ENCODE measurements at places on chromosomes 13 and 19. TPM values are rescaled to one million over a fixed set of nuclear protein-coding genes. Genes with fewer than 3 reads are reported as not detected.
A peak's percentile ranks its signal among the peaks of the same experiment; 100 is the strongest.

GPC5 gene
- total RNA-seq, result not detected

DNA sequence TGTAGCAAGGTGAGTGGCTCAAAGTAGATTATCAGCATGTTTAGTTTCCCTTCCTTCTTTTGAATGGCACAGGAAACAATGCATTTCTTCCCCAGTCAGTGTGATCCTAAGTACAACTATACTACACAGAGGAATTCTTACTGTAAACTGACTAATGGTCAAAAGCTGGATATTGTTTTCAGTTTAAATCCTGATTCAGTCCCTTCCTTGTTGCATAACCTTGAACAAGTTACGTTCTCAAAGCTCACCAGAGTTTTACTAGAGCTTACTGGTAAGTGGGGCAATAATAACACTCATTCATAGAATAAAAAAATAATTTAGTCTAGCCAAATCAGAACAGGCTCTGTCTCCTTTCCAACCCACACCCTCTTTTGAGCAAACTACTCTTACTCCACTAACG lies 180.1 kb downstream of the POSTN start:
- no peak for DNase-seq

PDS5B gene
- total RNA-seq, result 13.9 TPM

DNA sequence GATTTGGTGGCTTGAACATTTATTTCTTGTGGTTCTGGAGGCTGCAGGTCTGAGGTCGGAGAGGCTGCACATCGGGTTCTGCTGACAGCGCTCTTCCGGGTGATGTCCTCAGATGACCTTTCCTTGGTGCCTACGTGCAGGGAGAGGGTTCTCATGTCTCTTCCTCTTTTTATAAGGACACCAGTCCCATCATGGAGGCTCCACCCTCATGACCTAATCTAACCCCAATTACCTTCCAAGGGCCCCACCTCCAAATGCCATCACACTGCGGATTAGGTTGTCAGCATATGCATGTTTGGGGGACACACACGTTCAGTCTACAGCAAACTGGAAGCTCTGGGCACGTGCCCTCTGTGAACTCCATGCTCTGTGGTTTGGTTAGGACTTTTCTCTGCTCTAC lies 338.6 kb downstream of the FGF9 start:
- DNase-seq, result no peak

DNA sequence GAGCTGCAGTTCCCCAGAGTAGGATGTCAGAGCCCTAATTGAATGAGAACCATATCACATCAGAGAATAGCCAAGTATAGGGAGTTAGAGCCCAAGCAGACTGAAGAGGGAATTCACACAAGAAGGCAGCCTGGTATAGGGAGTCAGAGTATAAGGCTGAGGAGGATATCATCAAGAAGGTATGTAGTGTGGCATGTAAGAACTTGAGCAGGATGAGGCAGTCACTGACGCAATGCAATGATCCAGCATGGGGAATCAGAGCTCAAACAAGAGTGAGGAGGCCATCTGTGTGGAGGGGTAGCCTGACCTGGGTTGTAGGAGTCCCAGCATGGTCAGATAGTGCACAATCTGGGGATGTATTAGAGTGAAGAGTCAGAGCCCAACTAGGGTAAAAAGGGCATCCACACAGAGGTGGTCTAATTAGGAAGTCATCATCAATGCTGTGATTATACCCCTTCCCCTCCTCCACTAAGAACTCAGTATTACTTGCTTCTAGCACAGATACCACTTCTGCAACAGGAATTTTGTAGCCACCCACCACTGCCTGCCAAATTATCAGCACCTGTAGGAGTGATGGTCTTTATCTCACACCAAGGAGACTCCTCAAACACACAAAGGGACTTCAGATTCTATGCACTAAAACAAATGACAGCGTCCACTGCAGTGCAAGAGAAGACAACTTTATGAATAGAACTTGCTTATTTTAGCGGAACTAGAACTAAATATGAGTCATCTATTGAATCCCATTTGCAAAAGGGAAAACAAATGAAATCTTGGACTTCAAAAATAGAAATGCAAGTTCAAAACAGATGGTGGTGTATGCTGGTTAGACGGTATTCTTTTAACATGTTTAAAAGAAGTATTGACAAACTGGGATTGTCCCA lies 107.2 kb downstream of the FNDC3A start:
- DNase-seq, result no peak

DNA sequence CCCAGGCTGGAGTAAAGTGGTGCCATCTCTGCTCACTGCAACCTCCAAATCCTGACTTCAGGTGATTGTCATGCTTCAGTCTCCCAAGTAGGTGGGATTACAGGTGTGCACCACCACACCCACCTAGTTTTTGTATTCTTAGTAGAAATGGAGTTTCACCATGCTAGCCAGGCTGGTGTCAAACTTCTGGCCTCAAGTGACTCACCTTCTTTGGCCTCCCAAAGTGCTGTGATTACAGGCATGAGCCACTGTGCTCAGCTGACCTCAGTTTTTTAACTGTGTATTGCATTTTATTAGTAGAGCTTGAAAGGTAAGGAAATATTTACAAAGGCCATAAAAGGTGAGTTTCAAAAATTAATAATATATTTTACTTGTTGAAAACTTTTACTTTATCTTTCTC lies 2.3 kb downstream of the ZNF726 start:
- peak; percentile 18 for DNase-seq

ZNF99 gene
- total RNA-seq, result not detected

- no peak for DNase-seq
Measured at GRCh38 chr19:27741236-27741635, 1471.7 kb downstream of the UQCRFS1 start.

MEF2B gene
- total RNA-seq, result not detected

SBSN gene
- total RNA-seq, result not detected

HSPH1 gene
- total RNA-seq, result 68.9 TPM

SYNGR4 gene
- not detected for total RNA-seq

MKNK2 gene
- 118 TPM for total RNA-seq

All from epithelial cell of proximal tubule (primary cell).